ENCODE measurements at places on chromosomes 1 and 21. TPM values are rescaled to one million over a fixed set of nuclear protein-coding genes. Genes with fewer than 3 reads are reported as not detected.
A peak's percentile ranks its signal among the peaks of the same experiment; 100 is the strongest.

Gene ELF3
- total RNA-seq, result 0.79 TPM

Gene RAD54L
- 57.2 TPM for total RNA-seq

Gene FMN2
- total RNA-seq, result not detected

Gene COL6A2
- total RNA-seq, result 17.9 TPM

DNA sequence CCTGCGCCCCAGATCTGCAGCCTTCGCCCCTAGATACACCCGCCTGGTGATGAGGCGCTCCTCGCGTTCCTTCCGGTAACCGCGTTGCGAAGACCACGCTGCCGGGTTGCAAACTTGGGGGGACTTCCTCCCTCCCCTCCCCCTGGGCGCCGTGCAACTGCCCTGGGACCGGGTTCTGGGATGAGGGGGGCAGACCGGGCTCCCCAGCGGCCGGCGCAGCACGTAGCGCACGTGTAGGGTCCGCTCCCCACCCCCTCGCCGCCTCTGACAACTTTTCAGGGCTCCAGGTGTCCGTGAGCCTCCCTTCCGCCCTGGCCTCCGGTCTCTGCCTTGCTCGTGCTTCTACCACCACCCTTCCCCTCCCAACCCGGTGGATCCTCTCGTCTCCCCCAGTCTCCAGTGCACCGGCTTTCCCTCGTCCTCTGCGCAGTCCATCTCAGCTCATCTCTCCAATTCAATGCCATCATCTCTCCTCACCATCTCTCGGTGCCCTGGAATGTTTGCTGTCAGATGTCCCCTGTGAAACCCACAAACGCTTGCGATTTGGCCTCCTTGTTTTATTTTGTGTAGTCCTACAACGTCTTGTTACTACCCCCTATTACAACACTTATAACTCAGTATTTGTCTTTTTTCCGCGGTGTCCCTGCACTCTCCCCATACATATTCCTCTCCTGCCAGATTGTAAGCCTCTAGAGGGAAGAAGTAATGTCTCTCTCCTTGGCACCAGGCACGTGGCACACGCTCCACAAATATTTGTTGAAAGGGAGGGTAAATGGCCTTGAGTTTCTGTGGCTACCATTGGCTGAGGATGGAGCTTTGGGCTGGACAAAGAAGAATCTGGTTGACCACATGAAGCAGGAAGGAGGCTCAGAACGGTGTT, 782 bp downstream of the PCAT6 start:
- H3K36me3 ChIP-seq, result peaks cover 2% of the 10 kb centered on the region
- peak overlapping the region; percentile 94 for H3K4me3 ChIP-seq
- H3K27me3 ChIP-seq, result peaks cover 43% of the 10 kb centered on the region
- peaks cover 33% of the 10 kb centered on the region for H3K4me1 ChIP-seq
- peak overlapping the region; percentile 59 for H3K27ac ChIP-seq
- peak; percentile 66 for DNase-seq

- peaks cover 12% of the 10 kb centered on the region for H3K27me3 ChIP-seq
- H3K27ac ChIP-seq, result no peak overlapping the region
- H3K4me3 ChIP-seq, result no peak overlapping the region
- H3K36me3 ChIP-seq, result no peaks in the 10 kb centered on the region
- no peaks in the 10 kb centered on the region for H3K4me1 ChIP-seq
- DNase-seq, result no peak
These were observed 32.7 kb downstream of the SUSD4 start for GRCh38 chr1:223331301-223331700.

GRCh38 chr1:3899754-3900149, 320 bp downstream of the C1orf174 start:
- H3K27ac ChIP-seq, result peak overlapping the region; percentile 98
- peaks cover 55% of the 10 kb centered on the region for H3K4me1 ChIP-seq
- peaks cover 18% of the 10 kb centered on the region for H3K36me3 ChIP-seq
- peak overlapping the region; percentile 89 for H3K4me3 ChIP-seq
- H3K27me3 ChIP-seq, result no peaks in the 10 kb centered on the region

DNA sequence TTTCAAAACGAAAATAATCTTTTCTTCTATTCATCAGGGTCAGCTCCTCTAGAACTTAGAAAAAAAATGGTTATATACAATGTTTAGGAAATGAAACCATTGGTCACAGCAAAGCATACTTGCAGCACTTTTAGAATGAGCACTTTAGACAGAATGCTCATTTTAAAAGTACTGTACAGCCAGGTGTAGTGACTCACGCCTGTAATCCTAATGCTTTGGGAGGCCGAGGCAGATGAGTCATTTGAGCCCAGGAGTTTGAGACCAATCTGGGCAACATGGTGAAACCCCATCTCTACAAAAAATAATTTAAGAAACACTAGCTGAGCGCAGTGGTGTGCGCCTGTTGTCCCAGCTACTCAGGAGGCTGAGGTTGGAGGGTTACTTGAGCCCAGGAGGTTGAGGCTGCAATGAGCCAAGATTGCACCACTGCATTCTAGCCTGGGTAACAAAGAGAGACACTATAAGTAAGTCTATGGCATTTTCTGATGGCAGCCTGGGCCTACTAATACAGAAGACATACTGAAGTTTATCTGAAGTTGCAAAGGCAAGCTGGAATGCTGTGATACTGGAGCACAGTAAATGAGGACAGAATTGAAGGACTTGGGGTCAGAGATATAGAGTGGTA, 48.9 kb upstream of the ZNF326 start:
- no peaks in the 10 kb centered on the region for H3K36me3 ChIP-seq
- DNase-seq, result no peak
- H3K27me3 ChIP-seq, result no peaks in the 10 kb centered on the region
- H3K4me1 ChIP-seq, result peaks cover 9% of the 10 kb centered on the region
- H3K4me3 ChIP-seq, result no peak overlapping the region

DNA sequence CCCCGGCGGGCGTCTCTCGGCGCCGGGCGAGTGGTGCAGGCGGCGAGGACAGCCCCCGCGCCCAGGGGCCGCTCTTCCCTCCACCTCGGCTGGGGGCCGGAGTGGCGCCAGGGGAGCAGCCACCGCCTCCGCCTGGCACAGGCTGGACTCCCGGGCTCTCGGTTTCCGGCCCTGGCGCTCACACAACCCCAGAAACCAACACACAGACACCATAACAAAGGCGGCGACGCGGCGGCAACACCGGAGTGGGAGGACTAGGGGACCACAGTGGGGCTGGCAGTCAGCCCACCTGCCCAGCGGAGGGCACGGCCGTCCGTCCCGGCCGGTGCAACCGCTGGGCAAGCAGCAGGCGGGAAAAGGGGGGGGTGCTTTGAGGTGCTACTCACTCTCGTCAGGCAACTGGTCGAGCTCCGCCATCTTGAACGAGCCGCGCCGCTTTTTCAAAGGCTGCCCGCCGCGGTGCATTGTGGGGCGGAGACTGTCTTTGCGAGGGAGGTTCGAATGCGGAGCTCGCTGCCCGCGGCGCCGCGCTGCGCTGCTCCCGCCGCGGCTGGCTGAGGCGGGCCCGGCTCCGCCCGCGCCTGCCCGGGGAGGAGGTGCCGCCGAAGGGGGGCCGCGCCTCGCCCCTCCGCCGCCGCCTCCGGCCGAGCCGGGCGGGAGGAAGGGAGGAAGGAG, at the start of gene LIN9:
TSS of gene LIN9 (minus strand) at position 442 of the 675 bp plus-strand sequence. CDS start at position 417, 25 bp downstream.
- peak within 1 kb of the TSS; percentile 88 for H3K4me3 ChIP-seq
- H3K27me3 ChIP-seq, result peaks cover 21% of the 10 kb centered on the region
- DNase-seq, result peak; percentile 96
- H3K4me1 ChIP-seq, result peaks cover 27% of the 10 kb centered on the region
- H3K36me3 ChIP-seq, result peaks cover 2% of the 10 kb centered on the region

DNA sequence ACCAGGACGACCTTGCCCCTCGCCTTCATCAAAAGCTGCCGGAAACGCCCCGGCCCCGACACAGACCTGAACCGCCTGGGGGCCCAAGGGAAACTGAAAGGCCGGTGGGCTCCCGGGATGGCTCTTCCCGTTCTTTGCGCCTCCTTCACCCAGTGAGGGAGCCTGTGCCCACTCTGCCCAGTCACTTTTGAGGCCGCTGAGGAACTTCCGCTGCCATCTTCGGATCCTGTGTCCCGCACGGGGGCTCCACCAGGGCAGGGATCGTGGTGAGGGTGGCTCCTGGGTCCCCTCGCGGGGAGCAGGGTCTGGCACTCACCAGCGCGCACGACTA, 104.0 kb downstream of the PPIAL4G start:
- H3K27me3 ChIP-seq, result no peaks in the 10 kb centered on the region
- DNase-seq, result no peak
- H3K4me1 ChIP-seq, result peaks cover 5% of the 10 kb centered on the region
- H3K4me3 ChIP-seq, result no peak overlapping the region
- no peak overlapping the region for H3K27ac ChIP-seq

GRCh38 chr1:22075718-22076117, 23.2 kb downstream of the CDC42 start:
- peaks cover 48% of the 10 kb centered on the region for H3K36me3 ChIP-seq
- H3K4me1 ChIP-seq, result peaks cover 72% of the 10 kb centered on the region
- H3K4me3 ChIP-seq, result no peak overlapping the region

DNA sequence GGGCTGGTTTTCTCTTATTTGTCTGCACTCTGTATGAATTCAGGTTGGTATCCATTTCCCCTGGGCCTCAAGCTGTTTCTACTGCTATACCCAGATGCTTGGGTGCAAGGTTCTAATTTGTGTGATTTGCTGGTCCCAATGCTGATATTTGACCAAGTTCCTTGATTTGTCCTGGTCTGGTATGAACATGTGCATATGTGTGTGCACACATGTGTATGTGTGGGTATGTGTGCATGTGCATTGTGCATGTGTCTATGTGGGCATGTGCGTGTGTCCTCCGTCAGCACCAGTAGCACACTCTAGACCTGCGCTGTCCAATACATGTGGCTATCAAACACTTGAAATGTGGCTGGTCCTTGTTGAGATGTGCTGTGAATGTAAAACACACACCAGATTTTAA, 102.4 kb upstream of the TSPAN2 start:
- H3K36me3 ChIP-seq, result no peaks in the 10 kb centered on the region
- no peaks in the 10 kb centered on the region for H3K4me1 ChIP-seq
- DNase-seq, result no peak
- no peak overlapping the region for H3K27ac ChIP-seq
- H3K27me3 ChIP-seq, result peaks cover 11% of the 10 kb centered on the region
- no peak overlapping the region for H3K4me3 ChIP-seq

GRCh38 chr1:116470671-116471070, 97.6 kb downstream of the ATP1A1 start:
- no peak for DNase-seq
- H3K4me3 ChIP-seq, result no peak overlapping the region
- no peaks in the 10 kb centered on the region for H3K4me1 ChIP-seq
- no peaks in the 10 kb centered on the region for H3K27me3 ChIP-seq
- no peaks in the 10 kb centered on the region for H3K36me3 ChIP-seq

- no peak for DNase-seq
- H3K36me3 ChIP-seq, result no peaks in the 10 kb centered on the region
- no peak overlapping the region for H3K4me3 ChIP-seq
- H3K27me3 ChIP-seq, result peaks cover 9% of the 10 kb centered on the region
- no peaks in the 10 kb centered on the region for H3K4me1 ChIP-seq
These were observed 128.4 kb downstream of the GRIK3 start for GRCh38 chr1:36905941-36906340.

GRCh38 chr1:74425676-74426075, 86.7 kb downstream of the LRRC53 start:
- H3K36me3 ChIP-seq, result no peaks in the 10 kb centered on the region
- no peak for DNase-seq
- no peak overlapping the region for H3K27ac ChIP-seq

- no peak overlapping the region for H3K4me3 ChIP-seq
- H3K27ac ChIP-seq, result no peak overlapping the region
- no peak for DNase-seq
- peaks cover 5% of the 10 kb centered on the region for H3K36me3 ChIP-seq
- H3K4me1 ChIP-seq, result peaks cover 16% of the 10 kb centered on the region
These were observed 29.9 kb downstream of the FAF1 start for GRCh38 chr1:50930193-50930592.

DNA sequence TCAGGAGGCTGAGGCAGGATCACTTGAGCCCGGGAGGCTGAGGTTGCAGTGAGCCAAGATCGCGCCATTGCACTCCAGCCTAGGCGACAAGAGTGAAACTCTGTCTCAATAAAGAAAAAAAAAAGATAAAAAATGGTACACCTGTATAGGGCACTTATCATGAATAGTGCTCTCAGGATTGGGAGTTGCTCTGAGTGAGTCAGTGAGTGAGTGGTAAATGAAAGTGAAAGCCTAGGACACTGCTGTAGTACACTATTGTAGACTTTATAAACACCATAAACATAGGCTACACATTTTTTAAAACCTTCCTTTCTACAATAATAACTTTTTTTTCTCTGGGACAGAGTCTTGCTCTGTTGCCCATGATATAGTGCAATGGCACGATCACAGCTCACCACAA, 16.8 kb downstream of the PHTF1 start:
- H3K27ac ChIP-seq, result peak overlapping the region; percentile 71
- no peaks in the 10 kb centered on the region for H3K27me3 ChIP-seq
- H3K4me3 ChIP-seq, result peak overlapping the region; percentile 29
- no peak for DNase-seq
- peaks cover 12% of the 10 kb centered on the region for H3K4me1 ChIP-seq

- H3K27me3 ChIP-seq, result no peaks in the 10 kb centered on the region
- H3K36me3 ChIP-seq, result no peaks in the 10 kb centered on the region
- no peaks in the 10 kb centered on the region for H3K4me1 ChIP-seq
- no peak overlapping the region for H3K4me3 ChIP-seq
These were observed 444.8 kb downstream of the KIF26B start for GRCh38 chr1:245599371-245600174.

- no peaks in the 10 kb centered on the region for H3K4me1 ChIP-seq
- no peak overlapping the region for H3K27ac ChIP-seq
- no peak for DNase-seq
- no peaks in the 10 kb centered on the region for H3K36me3 ChIP-seq
- no peak overlapping the region for H3K4me3 ChIP-seq
These were observed 68.2 kb upstream of the KCNJ6 start for GRCh38 chr21:37984416-37984815.

GRCh38 chr1:240247899-240248298, 156.2 kb downstream of the FMN2 start:
- H3K27me3 ChIP-seq, result no peaks in the 10 kb centered on the region
- H3K4me1 ChIP-seq, result no peaks in the 10 kb centered on the region
- H3K4me3 ChIP-seq, result no peak overlapping the region
- H3K27ac ChIP-seq, result no peak overlapping the region

GRCh38 chr1:110065841-110066240, 4.6 kb downstream of the ALX3 start:
- H3K36me3 ChIP-seq, result peaks cover 2% of the 10 kb centered on the region
- DNase-seq, result no peak
- H3K27me3 ChIP-seq, result peaks cover 48% of the 10 kb centered on the region
- H3K27ac ChIP-seq, result no peak overlapping the region

DNA sequence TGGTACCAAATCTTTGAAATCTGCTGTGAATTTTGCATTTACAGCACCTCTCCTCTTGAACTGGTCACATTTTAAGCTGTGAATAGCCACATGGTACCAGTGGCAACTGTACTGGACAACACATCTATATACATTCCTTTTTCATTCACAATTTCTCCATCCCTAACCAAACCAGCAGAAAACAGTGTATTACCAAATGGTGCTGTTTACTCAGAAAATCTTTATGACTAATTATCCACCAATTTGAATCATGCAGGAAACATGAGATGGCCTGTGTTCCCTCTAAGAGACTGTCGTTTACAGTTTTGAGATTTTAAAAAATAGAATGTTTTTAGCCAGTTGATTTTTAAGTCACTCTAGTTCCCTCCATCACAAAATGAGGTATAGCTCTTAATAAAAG, 17.6 kb upstream of the CCT8 start:
- no peak overlapping the region for H3K27ac ChIP-seq
- peaks cover 11% of the 10 kb centered on the region for H3K36me3 ChIP-seq
- peaks cover 14% of the 10 kb centered on the region for H3K4me1 ChIP-seq
- H3K27me3 ChIP-seq, result no peaks in the 10 kb centered on the region
- H3K4me3 ChIP-seq, result no peak overlapping the region

Data from activated CD8-positive, alpha-beta memory T cell treated with anti-CD3 and anti-CD28 coated beads, Interleukin-2, amount 10 ng/mL, durations not matched to agents 7 days and 5 days (primary cell).